ENCODE measurements at places on chromosomes 11 and 22.

DNA sequence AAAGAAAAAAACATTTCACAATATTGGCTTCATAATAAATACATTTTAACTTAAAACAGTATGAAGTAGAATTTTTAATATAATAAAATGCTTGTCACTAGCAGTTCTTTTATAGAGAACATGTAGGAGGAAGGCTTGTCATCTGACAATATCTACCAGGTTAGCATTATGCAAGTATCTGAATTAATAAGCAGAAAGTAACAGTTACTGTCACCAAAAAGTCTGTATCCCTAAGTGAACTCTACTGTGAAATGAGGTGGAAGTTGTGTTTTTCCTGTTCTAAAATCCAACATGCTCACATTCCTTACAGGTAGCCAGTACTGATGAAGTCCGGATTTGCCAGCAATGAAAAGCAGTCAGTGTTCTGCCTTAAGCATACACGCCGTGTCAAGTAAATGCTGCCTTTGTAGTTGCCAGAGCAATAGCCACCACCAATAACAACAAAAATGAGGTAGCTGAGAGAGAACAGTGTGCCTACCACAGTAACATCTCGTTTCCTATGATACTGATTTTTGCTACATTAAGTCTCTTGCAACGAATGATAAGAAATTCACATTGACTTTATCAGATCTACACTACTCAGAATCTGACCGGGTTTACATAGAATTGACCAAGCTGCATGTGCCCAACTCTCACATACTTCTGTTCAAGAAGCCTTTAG lies 95.5 kb downstream of the SIK3 start:
- peak; percentile 69 for DNase-seq

GRCh38 chr11:1759151-1759850 lies 4.4 kb downstream of the CTSD start:
- DNase-seq: no peak

- no peak for DNase-seq
Measured at GRCh38 chr11:128288368-128288767, 299.0 kb downstream of the ETS1 start.

- DNase-seq: no peak
Measured at GRCh38 chr11:86043765-86044503, 24.9 kb downstream of the PICALM start.

GRCh38 chr11:117986981-117987574 lies 884 bp downstream of the IL10RA start:
- no peak for DNase-seq

- no peak for DNase-seq
Measured at GRCh38 chr11:28476864-28477263, 368.7 kb downstream of the METTL15 start.

Measured in thyroid gland (tissue), 4 donors.